ENCODE measurements at places on chromosomes 4 and X.

DNA sequence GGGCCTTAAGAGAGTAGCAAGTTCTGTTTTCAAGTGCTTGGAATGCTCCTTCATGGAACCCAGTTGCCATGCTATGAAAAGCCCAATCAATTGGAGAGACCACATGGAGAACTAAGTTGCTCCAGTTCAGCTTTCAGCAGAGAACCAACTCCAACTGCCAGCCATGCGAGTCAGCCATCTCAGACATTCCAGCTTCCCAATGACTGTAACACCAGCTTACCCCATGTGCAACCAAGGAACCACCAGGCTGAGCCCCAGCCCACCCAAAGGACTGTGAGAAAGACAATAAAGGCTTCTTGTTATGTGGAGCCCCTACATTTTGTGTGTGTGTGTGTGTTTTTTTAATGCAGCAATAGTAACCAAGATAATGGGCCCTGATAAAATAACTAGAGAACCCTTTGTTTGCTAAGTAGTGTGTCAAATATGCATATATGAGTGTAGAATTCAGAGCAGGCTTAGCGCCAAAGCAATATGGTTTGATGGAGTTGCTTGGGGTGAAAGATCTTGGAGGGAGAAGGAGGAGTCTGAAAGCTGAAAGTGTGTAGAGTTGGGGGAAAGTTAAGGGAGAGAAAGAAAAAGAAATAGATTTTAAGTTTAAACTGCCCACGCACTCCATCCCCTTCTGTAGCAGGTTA, 35.0 kb upstream of the CCKAR start:
- no peak for DNase-seq
- H3K4me1 ChIP-seq, result peaks cover 23% of the 10 kb centered on the region
- H3K27me3 ChIP-seq, result no peaks in the 10 kb centered on the region
- H3K36me3 ChIP-seq, result no peaks in the 10 kb centered on the region

DNA sequence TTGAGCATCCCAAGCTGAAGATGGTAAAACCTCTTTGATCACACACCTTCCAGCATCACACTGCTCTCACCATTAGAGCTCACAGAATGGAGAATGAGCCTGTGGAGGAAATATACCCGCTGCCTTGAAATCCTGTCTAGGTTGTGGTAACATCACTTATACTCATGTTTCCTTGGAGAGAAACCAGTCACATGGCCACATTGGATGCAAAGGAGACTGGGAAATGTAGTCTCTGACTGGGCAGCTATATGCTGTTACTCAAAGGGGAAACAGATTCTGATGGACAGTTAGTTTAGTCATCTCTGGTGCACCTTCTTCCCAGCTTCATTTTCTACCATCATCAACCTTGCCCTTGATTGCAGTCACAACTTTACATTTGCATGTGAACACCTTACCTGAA, 286.3 kb downstream of the ANKRD50 start:
- no peak overlapping the region for H3K4me3 ChIP-seq
- H3K27ac ChIP-seq, result no peak overlapping the region

- no peak overlapping the region for H3K4me3 ChIP-seq
- no peak for DNase-seq
- no peaks in the 10 kb centered on the region for H3K36me3 ChIP-seq
- H3K4me1 ChIP-seq, result no peaks in the 10 kb centered on the region
These were observed 39.4 kb upstream of the PPARGC1A start for GRCh38 chr4:23929248-23929647.

GRCh38 chr4:53128706-53129357, 237.0 kb downstream of the SCFD2 start:
- no peak for DNase-seq
- no peak overlapping the region for H3K27ac ChIP-seq
- H3K36me3 ChIP-seq, result no peaks in the 10 kb centered on the region
- H3K4me1 ChIP-seq, result peaks cover 16% of the 10 kb centered on the region
- H3K4me3 ChIP-seq, result no peak overlapping the region

DNA sequence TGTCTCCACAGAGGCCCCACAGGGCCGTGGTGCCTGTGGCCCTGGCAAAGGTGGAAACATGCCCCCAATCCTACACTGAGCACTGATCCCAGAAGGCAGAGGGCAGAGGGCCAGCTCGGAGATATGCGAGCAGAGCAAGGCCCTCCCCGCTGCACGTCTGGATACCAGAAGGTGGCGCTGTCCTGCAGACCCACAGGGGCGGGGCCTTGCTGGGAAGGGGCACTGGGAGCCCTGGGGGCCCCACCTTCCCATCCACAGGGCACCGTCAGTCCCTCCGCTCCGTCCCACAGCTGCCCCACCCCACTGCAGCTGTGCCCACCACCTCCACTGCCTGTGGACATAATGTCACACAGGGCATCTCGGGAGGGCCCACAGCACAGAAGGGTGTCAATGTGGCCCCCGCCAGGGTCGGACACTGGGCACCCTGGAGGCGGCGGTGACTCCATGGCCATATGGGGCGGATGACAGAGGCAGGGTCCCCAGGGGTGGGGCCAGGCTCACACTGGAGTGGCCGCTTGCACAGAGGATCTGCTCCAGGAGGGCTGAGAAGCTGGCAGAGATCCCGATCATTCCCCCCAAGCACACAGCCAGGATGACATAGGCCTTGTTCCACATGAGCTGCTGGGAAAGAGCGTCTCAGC, 4.8 kb downstream of the SLC49A3 start:
- DNase-seq, result peak; percentile 99
- H3K4me1 ChIP-seq, result peaks cover 32% of the 10 kb centered on the region
- H3K27ac ChIP-seq, result no peak overlapping the region
- no peak overlapping the region for H3K4me3 ChIP-seq
- H3K27me3 ChIP-seq, result no peaks in the 10 kb centered on the region

GRCh38 chrX:17944833-17945497, 83.9 kb upstream of the RAI2 start:
- H3K4me3 ChIP-seq, result no peak overlapping the region
- no peaks in the 10 kb centered on the region for H3K4me1 ChIP-seq
- no peaks in the 10 kb centered on the region for H3K36me3 ChIP-seq

GRCh38 chrX:51876441-51876840, 17.0 kb upstream of the MAGED1 start:
- no peaks in the 10 kb centered on the region for H3K36me3 ChIP-seq
- H3K4me1 ChIP-seq, result peaks cover 2% of the 10 kb centered on the region
- no peaks in the 10 kb centered on the region for H3K27me3 ChIP-seq
- H3K27ac ChIP-seq, result peak overlapping the region; percentile 2
- no peak overlapping the region for H3K4me3 ChIP-seq

DNA sequence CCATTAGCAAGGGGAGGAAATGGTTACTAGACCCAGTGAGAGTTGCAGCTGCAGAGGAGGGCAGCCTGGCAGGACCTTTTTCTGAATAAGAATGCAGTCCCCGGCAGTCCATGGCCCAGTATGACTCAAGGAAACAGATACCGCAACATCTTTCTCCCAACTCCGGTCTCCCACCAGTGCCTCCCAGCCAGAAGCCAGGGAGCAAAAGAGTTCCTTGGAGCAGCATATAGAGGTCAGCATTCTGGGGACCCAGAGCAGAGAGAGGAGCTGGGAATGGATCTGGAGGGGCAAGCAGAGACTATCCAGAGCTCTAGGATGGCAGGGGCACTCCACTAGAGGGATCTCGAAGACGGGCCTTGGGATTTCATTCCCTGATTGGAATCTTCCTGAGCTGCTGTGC, 339.2 kb upstream of the AADAT start:
- no peak overlapping the region for H3K27ac ChIP-seq

DNA sequence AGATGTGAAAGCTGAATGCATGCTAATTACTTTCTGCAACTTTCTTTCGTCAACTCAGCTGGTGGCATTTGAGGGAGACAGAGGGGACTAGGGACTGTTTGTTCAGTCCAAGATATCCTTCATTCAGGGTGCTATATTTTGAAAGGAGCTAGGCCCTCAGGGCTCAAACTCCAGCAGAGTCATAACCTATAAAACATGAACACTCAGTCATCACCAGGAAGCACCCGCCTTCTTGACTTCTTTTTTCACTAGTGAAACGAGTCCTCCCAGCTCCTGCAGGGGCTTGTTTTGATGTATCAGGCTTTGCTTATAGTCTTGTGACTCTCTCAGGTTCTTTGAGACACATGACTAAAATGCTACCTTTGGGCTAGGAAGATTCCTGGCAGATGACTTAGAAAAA, 230.6 kb downstream of the PCDH7 start:
- H3K4me1 ChIP-seq, result no peaks in the 10 kb centered on the region
- H3K4me3 ChIP-seq, result no peak overlapping the region
- H3K36me3 ChIP-seq, result no peaks in the 10 kb centered on the region
- H3K27me3 ChIP-seq, result no peaks in the 10 kb centered on the region
- no peak overlapping the region for H3K27ac ChIP-seq

- no peak for DNase-seq
- H3K27ac ChIP-seq, result no peak overlapping the region
- H3K27me3 ChIP-seq, result peaks cover 27% of the 10 kb centered on the region
- H3K36me3 ChIP-seq, result no peaks in the 10 kb centered on the region
- no peak overlapping the region for H3K4me3 ChIP-seq
These were observed 167.1 kb downstream of the EFNB1 start for GRCh38 chrX:68995780-68996551.

GRCh38 chrX:8639949-8640475, 91.9 kb downstream of the ANOS1 start:
- H3K36me3 ChIP-seq, result no peaks in the 10 kb centered on the region
- DNase-seq, result no peak
- no peaks in the 10 kb centered on the region for H3K4me1 ChIP-seq
- no peak overlapping the region for H3K4me3 ChIP-seq
- H3K27me3 ChIP-seq, result no peaks in the 10 kb centered on the region

DNA sequence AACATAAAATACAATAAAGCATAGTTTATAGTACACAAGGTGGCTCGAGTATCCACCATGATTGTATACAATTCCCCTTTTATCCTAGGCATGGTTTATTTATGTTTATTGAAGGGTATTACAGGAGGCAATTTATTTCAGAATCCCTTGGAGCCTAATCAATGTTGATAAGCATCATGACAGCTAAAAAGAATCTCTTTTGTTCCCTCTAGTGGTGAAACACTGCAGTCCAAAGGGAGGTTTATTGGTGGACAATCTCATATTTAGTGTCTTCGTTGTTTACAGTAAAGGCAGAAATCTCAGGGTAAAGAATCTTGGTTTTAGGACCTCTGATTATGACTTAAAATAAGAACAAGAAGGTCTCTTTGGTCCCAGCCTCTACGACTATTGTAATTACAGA, 1712.5 kb downstream of the C4orf33 start:
- H3K4me1 ChIP-seq, result no peaks in the 10 kb centered on the region
- no peak for DNase-seq
- no peak overlapping the region for H3K27ac ChIP-seq
- no peaks in the 10 kb centered on the region for H3K27me3 ChIP-seq
- H3K36me3 ChIP-seq, result no peaks in the 10 kb centered on the region

GRCh38 chr4:26163425-26164362, 157.1 kb upstream of the RBPJ start:
- H3K27me3 ChIP-seq, result no peaks in the 10 kb centered on the region
- DNase-seq, result no peak
- H3K27ac ChIP-seq, result no peak overlapping the region
